ENCODE measurements at places on chromosomes 5 and 9.

DNA sequence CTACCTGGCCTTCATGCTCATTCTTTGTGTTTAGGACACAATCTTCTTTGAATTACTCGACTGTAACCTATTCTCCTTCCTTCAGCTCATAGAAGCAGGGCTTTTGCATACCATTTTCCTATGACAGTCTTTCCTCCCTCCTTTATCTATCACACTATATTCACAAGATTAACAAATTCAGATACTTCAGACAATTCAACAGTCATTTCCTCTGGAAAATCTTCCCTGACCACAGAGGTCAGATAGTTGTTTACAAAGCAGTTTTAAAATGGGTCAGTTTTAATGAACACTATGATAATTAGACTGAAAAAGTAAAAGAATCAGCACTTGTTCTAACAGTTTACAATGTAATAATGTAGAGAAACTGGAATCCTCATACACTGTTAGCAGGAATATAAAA, 4.3 kb downstream of the CAAP1 start:
- no peak for DNase-seq

DNA sequence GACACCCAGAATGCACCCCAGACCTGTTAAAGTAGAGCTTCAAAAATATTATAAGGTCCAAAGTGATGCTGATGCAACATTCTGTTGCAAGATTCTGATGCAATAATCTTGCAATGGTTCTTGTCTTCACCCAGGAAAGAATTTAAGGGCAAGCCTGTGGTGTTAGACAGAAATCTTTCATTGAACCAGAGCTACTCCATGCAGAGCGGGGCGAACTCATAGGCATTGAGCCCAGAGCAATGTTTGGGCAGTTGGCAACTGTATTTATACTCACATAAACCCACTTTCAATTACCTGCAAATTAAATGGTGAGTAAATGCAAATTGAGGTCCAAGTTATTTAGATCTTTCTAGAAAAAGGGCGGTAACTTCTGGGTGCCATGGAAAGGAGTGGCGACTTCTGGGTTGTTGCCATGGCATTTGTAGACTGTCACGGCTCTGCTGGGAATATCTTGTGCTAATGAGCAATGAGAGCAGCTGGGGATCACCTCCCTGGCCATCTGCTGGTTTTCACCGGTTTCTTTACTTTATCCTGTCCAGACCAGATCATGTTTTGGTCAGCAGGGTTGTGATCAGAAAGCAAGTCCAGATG, 163.4 kb downstream of the ICE1 start:
- DNase-seq: no peak

DNA sequence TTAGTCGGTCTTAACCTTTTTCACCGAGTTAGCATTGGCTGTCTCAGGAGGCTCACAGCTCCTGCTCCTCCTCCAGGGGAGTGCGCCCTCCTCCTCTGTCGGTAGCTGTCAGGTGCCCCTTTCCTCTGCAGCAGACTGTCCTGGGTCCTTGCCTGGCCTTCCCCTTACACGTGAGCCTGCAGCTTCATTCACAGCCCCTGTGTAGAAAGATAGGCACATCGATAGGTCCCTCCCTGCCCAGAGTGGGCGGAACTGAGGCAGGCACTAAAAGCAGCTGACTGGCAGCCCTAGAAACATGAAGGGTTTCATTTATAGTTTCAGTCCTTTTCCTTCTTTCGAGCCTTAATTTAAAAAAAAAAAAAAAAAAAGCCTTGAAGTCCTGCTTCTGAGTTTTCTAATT, 17.2 kb downstream of the TENT4A start:
- DNase-seq: no peak

- no peak for DNase-seq
Measured at GRCh38 chr9:90854637-90855175, 53.1 kb downstream of the SYK start.

GRCh38 chr5:115386657-115387056, 90.2 kb upstream of the CCDC112 start:
- DNase-seq: no peak

GRCh38 chr9:94693485-94694204, 32.9 kb upstream of the AOPEP start:
- DNase-seq: no peak

GRCh38 chr5:72600391-72600981, 93.3 kb upstream of the ZNF366 start:
- DNase-seq: no peak

DNA sequence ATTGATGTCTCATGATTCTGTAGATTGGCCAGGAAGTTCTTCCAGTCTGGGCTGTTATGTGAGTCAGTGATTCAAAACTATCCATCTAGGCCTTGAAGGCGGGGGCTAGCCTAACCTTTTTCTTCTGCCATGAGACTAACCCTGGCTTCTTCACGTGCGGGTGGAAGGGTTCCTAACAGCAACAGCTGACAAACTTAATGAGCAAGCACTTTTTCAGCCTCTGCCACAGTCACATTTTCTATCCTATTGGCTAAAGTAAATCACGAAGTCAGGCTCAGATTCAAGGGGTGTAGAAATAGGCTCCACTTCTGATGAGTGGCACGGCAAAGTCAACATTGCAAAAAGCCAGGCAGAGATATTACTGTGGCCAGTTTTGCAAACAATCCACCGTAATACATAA, 68.4 kb downstream of the STK32A start:
- DNase-seq: peak; percentile 9

GRCh38 chr9:85291266-85291665, 450.5 kb downstream of the AGTPBP1 start:
- DNase-seq: no peak

GRCh38 chr5:154368041-154368800, 77.6 kb upstream of the SAP30L start:
- DNase-seq: no peak

DNA sequence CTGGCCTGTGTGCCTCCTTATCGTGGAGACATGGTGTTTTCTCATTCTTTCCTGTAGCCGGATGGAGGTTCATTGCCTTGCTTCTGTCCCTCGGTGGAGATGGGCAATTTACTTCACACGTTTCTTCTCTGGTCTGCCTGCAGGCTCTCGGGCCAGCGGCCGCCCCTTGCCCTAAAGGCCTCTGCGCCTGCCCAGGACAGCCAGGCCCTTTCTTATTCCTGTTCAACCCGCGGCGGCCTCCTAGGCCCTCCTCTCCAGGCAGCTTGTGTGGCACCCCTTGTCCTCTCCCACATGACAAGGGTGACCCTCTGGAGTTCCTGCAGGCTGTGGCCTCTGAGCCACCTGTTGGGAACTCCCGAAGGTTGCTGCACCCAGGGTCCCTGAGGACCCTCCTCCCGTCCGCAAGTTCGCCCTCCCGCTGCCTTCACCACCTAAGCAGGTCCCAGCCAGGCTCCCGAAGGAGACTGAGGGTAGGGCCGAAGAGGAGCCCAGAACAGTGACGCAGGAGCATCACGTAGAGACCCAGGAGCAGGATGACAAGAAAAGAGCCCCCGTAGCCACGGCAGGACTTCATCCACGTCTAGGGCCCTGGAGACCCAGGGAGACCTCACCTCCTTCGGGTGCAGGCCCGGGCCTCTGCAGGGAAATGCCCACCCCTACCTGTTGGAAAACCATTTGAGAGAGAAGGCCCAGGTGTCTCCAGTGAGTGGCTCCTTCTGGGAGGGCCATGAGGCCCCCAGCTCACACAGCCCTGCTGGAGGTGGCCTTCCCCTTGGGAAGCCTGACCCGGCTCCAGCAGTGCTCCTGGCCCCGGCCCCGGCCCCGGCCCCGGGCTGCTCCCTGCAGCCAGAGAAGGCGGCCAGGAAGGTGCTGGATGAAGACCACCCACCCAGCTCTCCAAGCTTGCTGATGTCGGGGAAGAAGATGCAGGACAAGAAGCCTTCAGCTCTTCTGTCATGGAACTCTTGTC, 291.4 kb downstream of the TLE4 start:
- no peak for DNase-seq

DNA sequence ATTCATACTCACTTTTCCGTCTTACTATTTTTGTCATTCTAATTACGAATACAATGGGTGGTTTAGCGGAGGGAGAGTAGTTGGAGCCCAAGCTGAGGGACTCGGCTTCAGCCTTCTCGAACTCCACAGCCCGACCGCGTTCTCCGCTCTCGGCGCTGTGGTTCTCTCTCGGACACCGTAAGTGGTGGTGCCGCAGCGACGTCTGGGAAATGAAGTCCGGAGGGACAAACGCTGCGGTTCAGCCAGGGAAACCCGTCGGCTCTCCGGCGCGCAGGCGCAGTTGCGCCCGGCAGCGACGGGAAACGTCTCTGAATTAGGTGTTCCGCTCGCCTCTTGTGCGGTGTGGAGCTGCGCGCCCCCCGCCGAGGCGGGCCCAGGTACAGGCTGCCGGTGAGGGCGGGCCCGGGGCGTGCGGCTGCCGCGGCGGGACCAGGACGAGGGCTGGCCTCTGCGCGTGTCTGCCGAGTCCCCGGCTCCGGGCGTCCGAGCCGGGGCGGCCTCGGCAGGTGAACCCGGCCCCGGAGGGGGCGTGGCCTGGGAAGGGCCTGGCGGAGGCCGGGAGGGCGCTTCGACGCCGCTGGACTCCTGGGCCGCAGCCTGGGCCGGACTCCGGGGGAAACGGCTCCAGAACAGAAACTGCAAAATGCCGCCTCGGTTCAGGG, at the start of gene ZNF879:
TSS of gene ZNF879 (plus strand) at position 277 of the 662 bp plus-strand sequence. CDS start 1,201 bp downstream, outside the sequence.
- peak; percentile 86 for DNase-seq

GRCh38 chr5:71912021-71912420, 192.9 kb downstream of the CARTPT start:
- no peak for DNase-seq
